ENCODE measurements at places on chromosomes 1 and 21.

- no peak for DNase-seq
These were observed 39.4 kb upstream of the NGF start for GRCh38 chr1:115377411-115377810.

DNA sequence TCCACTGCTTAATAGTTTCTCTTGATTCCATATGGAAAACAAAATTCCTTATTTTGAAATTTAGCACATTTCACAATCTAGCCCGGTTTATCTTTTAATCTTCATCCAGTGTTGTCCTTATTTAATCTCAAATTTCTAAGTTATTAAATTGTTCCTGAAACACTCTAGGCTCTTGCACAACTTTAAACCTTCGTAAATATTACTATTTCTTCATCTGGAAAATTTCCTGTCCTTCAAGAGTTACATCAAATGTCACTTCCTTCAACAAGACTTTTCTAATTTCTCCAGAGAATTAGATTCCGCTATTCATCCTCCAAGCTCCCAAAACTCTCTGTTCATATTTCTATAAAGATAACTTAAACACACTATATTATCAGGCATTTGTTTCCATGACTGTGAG lies 6.5 kb downstream of the FMO5 start:
- DNase-seq, result no peak

DNA sequence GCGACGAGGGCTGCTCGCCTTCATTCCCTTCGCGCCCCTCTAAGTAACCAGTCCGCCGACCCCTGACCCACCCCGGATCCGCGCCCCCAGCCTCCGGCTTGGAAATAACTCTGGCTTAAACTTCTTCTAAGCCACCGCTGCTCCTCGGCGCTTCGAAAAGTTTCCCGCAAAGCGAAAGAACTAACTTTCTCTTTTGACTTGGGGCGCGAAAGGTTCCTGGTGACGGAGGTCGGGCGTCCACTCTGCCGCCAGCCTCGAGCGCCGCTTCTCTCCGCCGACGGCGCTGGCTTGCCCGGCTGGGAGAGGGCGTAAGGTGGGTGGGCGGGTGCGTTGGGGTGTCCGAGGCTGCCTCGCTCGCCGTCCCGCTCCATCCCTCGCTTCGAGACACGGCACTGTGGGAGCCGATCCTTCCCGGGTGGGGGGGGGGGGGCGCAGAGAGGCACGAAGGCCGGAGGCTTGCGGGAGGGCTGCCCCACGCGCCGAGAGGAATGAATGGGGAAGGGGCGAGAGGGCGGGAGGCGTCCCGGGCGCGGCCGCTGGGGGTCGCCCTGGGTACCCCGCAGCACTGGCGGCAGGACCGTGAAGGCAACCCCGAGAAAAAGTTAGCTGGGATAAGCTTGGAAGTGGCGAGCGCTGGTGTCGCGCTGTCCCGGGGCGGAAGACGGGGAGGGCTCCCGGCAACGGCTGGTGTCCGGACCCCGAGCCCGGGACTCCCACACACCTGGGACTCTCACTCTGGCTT lies 569 bp downstream of the ATF3 start:
- peak; percentile 31 for DNase-seq

- DNase-seq, result no peak
These were observed 323.0 kb upstream of the ADGRL2 start for GRCh38 chr1:81477710-81478109.

DNA sequence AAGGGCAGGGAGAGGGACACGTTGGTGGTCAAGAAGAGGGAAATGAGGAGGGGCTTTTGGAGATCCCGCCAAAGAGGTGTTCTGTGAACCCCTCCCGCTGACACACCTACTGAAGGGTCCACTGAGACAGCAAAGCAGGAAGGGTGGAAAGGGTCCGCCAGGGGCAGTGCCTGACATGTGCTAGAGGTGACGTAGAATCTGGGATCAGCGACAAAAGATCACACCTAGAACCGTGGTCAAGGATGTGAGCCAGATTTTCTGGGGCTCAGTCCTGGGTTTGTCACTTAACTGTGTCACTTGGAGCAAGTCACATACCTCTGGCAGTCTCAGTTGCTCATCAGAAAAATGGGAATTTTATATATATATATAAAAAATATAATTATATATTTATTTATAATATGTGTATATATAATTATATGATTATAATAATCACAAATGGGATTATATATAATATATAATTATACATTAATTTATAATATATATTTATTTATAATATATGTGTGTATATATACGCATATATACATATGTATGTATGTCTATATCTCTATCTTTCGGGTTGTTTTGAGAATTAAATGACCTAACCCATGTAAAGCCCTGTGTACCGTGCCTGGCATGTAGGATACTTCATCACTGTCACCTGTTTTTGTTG lies 35.0 kb upstream of the ATP5PO start:
- no peak for DNase-seq

GRCh38 chr1:192277635-192278034 lies 39.2 kb upstream of the RGS21 start:
- no peak for DNase-seq

- no peak for DNase-seq
These were observed 1.6 kb upstream of the LY9 start for GRCh38 chr1:160794376-160794775.

DNA sequence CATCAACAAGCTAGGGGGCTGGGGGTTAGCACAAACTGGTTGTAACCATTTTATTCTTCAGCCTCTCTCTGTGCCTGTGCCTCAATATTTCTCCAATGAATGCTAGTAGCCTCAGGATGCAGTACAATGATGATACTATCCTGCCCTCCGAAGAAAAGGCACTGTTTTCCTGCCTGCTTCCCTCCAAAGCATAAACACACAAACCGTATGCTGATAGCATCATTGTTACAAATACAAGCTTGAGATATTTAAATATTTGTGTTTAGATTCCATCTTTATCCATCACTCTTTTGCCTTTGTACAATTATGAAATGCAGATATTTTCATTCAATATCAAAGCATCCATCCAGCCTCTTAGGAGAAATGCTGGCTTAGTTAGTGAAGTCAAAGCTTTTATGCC lies 404.8 kb downstream of the DUSP10 start:
- DNase-seq, result no peak

GRCh38 chr1:57024855-57025254 lies 59.0 kb upstream of the C8B start:
- no peak for DNase-seq

- DNase-seq, result no peak
These were observed 3.1 kb upstream of the NID1 start for GRCh38 chr1:236067854-236068454.

DNA sequence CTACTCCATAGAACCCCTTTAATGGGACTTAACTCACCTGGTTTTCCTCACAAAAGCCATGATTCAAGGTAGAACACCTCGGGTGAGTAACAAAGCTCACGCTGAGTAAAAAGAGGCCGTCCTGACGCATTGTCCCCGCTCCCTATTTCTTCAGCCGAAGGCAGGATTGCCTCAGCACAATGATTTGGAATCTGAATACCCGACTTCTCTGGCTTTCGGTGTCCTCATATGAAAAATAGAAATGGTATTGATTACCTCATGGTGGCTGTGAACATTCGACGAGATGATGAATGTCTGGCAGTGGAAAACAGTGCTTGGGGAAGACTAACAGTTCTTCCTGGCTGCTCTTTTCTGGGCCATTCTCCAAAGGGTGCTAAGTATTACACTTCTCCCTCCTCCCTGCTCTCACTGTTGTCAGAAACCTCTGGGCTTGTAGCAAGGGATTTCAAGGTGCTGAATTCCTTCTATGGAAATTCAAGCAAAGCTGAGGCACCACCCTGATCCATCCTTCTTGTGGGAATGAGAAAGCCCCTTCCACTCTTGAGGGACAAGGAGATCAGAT lies 148.3 kb downstream of the C1orf94 start:
- DNase-seq, result no peak

DNA sequence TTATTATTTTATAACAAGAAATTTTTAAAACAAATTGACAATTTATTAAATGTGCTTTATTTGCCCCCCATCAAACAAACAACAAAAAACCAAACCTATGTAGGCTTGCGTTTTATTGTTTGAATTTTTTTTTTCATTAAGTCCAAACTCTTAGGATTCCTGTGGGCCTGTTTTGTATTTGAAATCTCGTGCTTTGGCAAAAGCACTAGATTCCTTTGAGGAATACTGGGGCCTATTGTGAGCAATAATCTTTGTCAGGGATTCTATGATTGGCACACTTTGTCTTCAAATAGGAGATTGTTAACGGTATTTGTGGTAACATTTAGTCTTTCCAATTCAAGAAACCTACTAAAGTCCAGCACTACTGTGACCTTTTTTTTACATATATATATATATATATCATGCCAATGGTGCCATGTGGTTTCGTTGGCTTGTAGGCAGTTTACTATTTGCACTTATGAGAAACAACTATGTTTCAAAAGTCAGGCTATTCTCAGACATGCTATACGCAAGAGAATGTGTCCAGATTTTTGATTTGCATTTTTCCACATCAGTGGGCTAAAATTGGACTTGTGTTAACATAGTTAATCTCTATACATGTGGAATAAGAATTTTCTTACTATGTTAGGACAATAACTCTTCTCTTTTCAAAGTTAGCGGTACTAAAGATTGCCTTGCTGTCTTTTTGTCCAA lies 70.4 kb upstream of the GREM2 start:
- DNase-seq, result no peak

DNA sequence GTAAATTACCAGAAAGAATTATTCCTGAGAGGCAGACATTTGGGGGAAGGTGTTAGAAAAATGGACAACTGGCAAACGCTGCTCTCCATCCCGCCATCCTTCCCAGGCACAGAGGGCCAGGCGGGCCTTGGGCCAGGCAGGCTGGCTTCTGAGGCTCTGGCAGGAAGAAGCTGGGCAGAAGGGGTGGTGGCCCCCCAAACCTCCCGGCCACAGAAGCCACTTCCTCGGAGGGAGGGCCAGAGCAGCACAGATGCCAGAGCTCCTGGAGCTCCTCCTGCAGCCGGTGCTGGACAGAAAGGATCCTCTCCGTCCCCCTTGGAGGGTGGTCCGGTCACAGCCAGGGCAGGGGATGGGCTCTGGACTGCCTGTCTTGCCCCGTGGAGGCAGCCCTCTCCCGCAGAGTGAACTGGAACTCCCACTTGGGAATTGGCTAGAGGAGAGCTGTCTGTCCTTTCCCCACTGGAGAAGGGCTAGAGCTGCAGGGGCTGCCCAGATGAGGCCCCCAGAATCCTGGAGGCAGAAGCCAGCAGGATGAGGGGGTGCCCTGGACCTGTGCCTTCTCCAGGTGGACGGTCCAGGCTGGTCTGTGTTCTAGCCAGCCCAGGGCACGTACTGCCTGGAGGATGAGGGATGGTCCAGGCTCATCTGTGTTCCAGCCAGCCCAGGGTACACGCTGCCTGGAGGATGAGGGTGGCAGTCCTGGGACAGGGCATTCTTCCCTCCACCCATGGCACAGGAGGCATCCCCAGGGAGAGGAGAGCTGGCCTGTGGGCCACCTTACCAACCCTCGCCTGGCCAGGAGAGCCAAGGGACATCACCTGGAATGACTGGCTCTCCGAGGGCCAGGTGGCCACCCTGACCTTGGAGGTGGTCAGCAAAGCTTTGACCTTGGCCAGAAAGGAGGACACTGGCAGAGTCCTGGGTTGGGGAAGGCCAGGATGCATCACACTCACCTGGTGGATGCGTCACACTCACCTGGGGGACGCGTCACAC lies 47.4 kb upstream of the ACTRT2 start:
- DNase-seq, result no peak

Data from activated T-cell treated with anti-CD3 and anti-CD28 coated beads for 4 hours (primary cell).